ENCODE measurements at places on chromosomes 4 and X.

DNA sequence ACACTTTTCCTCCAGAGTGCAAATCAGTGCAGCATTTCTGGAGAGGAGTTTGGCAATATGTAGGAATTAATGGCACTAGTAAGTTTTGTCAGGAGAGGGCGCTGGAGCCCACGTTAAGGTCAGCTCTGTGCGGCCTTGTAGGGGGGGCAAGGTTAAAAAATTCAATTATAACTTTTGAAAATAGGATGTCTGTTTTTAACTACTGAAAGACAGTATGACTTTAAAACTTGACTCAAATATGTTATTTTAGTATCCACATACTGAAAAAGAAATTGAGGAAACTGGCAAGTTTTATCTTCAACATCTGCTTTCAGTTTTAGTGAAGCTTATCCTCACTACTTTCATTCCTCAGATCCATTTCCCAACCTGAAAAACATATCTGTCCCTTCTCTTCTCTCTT lies 30.9 kb upstream of the HSD17B13 start:
- DNase-seq = peak; percentile 54

DNA sequence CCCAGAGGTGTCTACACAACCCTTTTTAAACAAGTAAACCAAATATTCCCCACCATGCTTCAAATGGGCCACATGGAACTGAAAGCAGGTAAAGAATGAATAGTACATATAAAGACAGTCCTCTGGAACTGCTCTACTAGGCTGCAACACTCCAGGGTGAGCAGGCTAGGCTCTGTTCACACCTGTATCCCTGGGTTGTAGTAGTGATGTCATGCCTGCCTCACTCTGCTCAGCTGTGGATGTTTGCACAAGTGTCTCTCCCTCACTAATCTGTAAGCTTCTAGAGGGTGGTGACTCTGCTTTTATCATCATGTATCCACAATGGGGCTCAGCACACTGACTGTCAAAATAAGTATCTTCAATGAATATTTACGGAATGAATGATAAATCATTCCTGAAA lies 20.4 kb downstream of the LEF1 start:
- DNase-seq = no peak

GRCh38 chr4:173217727-173218126 lies 49.1 kb downstream of the GALNT7 start:
- DNase-seq = no peak

- no peak for DNase-seq
Observed at GRCh38 chr4:73410916-73411730, 7.0 kb downstream of the ALB start.

DNA sequence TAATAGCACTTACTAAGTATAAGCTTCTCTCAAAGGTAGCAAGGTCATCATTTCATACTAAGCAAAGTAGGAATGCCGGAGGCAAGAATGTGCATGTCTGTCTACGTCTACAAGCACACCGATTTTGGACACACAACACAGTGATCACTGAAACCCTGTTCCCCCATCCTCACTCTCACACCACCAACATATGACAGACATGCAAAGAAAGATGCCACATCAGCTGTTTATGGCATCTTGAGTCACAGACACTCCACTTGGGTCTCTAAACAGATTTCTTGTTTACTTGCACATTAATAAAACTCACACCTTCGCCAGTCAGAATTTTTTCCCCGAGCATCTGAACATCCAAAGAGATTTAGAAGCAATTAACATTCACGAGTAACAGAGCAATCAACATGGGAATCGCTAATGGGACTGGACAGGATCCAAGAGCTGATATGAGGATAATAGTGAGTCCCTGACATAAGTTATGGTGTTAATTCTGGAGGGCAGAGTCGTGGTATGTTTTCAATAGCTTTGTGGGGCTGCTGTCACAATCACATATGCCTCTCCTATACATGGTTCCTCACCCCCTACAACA lies 324.1 kb downstream of the DHX15 start:
- no peak for DNase-seq

DNA sequence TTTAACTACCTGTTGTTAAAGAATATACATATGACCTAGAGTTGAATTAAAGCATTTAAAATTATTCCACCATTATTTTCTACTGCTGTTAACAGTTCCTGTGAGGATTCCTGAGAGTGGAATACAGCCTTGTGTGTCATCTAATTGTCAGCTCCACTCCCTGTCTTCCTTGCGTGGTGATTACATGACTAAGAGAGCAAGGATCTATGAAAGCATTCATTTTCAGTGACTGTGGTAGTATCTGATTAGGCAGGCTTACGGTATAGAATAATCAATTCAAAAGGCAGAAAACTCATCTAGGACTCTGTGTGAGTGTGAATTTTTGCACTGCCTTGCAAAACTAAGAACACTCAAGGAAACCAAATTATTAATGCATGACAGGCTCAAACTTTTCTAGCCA lies 577.8 kb downstream of the SH3BGRL start:
- no peak for DNase-seq

DNA sequence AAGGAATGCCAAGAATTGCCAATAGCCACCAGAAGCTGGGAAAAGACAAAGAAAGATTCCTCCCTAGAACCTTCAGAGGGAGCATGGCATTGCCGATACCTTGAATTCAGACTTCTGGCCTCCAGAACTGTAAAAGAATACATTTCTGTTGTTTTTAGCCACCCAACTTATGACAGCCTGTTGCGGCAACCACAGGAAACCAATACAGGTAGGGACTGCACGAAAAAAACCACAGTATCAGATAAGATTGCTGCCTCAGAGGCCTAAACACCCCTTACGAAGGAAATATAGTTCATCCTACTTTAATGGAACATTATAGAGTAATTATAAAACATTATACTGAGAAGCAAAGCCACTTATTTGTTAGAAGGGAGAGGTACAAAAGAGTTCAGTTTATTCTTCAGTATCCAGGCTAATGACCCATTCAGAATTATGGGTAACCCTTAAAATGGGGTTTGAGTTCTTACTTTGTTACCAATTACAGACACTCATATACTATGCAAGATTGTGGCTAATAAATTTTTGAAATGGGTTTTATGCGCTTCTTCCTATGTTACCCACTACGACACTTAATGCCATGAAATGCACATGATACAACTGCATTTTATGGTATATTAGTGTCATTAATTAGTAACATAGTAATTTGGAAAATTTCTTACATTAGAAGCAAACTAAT lies 37.4 kb upstream of the SMIM10L2A start:
- no peak for DNase-seq

DNA sequence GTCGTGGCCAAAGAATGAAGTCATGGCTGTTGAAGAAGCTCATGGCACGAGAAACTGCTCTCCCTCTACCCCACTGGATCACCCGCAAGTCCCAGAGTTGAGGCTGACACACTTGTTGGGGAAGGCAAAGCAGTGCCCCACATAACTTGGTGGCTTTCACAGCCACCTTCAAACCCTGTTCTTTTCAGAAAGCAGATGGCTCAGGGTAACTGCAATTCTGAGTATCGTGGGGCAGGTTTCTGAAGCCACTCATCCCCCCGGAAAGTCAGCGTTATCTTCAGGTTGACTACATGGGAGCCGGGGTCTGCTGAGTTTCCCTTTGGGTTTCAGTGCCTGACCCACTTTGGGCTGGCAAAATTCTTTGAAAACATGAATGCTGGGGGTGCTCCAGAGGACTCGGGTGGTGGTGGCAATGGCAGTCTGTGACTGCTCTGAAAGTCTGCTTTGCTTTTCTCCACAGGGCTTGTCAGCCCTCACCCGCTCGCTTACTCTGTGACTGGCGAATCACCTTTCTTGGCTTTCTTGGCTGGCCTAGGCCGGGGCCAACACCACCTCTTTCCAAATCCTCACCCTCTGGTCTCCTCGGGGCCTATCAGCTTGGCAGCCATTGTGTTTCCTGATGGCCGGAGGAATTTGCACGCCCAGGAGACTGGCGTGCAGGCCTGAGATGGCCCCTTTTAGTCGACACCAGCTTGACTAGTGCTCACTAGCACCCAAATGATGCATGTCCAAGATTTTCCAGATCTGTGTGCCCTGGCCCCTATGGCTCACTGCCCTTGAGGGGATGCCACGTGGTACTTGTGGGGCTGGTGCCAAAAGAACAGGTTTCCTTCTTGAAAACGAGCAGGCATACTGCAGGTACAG lies 7.3 kb downstream of the PPP1R3F start:
- DNase-seq = no peak

- peak; percentile 36 for DNase-seq
Observed at GRCh38 chr4:146333187-146333894, 119.0 kb downstream of the REELD1 start.

DNA sequence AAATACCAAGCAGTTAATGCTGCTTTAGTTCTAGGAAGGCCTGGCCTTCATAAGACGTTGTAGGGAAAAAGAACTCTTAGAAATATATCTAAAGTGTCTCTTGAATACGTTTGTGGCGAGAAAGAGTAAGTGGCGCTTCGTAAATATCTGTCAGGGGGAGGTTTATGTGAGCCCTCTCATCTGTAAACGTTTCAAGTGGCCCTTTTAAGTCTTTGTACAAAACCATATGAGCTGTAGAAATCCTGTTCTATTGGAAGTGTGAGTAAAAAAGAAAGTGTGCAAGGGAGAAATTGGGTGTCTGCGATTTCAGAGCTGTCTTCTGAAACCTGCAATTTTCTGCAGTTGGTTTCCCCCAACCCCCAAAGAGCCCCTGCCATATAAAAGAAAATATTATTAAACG lies 8.6 kb upstream of the INTU start:
- no peak for DNase-seq

GRCh38 chrX:74349387-74349786 lies 45.4 kb downstream of the ZCCHC13 start:
- DNase-seq = no peak

DNA sequence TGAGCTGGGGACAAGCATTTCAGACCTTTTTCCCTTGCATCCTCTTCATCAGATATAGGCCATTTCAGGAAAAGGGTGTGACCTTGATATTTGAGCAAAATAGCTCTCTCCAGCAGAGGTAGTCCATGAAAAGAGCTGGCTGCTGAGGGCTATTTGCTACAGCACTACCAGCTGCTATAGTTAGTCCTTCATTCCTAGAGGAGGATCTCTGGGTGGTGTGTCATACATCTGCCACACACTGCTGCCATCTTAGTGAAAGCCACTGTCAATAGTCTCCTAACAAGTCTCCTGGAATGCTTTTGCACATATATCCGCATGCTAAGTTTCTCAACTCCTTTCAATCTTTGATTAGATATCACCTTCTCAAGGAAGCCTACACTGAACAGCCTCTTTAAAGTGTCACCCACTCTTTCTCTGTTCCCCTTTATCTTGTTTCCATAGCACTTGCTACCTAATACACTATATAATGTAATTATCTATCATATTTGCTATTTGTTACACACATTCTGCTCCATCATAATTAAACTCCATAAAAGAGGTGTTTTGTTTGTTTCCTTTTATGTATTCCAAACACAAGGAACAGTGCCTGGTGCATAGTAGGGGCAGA lies 131.9 kb downstream of the TBC1D19 start:
- no peak for DNase-seq

DNA sequence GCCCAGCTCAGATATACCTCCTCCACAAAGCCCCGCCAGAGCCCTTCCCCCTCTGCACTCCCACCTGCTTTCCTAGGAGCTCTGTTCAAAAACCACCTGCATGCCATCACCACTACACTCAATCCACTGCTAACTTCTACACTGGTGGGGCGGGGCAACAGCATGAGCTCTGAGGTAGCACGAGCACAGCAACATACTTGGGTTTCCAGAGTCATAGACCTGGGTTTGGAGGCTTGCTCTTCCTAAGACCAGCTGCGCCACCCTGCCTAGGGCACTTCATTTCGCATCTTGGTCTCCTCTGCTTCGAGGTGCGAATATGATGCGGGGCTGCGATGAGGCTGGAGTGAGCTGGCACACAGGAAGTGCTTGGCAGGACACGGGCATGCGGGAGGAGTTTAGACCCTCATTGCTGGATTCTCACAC lies 3.6 kb downstream of the SASH3 start:
- no peak for DNase-seq

- no peak for DNase-seq
Observed at GRCh38 chr4:88162626-88163025, 4.2 kb upstream of the ABCG2 start.

DNA sequence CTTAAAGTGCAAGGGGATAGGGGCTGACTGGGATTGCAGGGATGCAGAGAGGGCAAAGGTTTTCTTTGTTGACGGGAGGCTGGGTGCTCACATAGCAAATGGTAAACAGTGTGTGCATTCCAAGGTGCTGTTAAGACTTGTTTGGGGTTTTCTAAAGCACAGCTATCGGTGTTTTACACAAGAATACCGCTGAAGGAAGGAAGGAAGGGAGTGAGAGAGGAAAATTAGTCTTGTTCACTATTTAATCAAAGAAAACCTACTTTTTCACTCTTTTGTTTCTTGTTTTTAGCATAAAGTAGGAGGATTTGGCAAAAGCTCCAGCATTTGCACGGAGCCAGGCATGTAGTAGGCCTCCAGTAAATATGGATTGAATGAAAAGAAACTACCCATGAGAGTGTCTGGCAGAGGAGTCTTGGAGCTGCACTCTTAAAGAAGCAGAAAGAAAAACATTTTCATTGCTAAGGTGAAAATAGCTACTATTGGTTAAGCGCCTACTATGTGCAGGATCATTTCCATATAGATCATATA lies 99.7 kb downstream of the FIP1L1 start:
- DNase-seq = no peak
